Right forelimb (tissue), 1 donor: ENCODE measurements at places on chromosomes 7 and 10.

DNA sequence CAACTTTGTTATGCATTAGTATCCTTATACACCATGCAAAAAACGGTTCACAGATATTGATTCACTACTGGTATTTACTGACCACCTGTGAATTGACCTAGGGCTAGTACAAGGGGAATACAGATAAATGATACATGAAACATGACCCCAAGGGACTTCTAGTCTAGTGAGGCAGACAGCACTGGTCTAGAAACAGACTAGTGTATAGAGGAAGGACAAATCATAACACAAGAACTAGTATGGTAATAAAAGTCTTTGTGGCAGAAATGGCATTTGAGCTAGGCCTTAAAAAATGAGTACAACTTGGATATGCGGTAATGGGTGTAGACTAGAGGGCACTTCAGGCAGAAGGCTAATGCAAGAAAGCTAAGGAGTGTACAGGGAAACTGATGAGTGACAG is 86.6 kb downstream of the SLC25A13 start:
- DNase-seq = no peak

GRCh38 chr7:45252248-45252647 is 94.7 kb downstream of the RAMP3 start:
- DNase-seq = no peak

DNA sequence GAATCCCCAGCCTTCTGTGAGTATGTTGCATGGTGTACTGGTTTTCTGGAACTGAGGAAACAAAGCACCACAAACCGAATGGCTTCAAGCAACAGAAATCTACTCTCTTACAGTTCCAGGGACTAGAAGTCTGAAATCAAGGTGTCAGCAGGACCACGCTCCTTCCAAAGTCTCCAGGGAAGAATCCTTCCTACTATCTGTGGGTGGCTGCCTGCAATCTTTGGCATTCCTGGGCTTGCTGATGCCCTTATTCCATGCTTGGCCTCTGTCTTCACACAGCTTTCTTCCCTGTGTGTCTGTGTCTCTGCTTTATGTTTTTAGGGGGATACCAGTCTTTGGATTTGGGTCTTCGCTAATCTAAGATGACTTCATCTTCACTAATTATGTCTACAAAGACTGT is 81.3 kb downstream of the LMBR1 start:
- no peak for DNase-seq

DNA sequence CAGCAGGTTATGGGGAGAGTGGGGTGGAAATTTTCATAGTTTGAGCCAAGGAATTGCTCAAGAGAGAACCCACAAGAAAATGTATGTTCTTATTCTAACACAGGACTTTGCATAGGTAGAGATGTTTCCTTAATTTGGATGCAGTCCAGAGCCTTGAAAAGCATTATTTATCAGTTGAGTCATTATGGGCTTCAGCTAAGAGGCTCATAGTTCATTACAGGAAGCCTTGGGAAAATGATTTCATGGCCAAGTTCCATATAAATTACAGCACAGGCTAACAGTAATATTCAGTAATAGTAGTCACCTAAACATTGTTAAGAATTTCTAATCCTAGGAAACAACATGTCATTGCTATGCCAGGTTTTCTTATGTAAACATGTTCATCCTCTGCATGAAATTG is 131.1 kb upstream of the PTPRZ1 start:
- DNase-seq = no peak

GRCh38 chr10:119100434-119101238 is 3.3 kb upstream of the DENND10 start:
- no peak for DNase-seq

DNA sequence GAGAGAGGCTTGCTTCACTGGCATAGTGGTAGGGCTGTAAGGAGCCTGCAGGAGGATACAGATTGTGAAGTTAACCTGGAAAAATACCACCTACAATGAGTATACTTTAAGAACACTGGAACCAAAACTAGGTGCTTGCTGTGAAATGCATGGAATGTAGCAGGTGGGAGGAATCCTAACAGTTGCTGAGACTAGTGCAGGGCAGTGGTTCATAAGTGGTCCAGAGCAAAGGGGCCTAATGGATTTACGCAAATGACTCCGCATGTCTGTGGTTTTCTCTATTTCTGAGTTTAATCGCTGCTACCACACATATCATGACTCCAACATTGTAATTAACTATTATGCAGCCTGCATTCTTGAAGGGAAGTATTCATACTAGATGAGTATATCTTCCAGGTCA is 218.4 kb downstream of the CHRM2 start:
- no peak for DNase-seq

DNA sequence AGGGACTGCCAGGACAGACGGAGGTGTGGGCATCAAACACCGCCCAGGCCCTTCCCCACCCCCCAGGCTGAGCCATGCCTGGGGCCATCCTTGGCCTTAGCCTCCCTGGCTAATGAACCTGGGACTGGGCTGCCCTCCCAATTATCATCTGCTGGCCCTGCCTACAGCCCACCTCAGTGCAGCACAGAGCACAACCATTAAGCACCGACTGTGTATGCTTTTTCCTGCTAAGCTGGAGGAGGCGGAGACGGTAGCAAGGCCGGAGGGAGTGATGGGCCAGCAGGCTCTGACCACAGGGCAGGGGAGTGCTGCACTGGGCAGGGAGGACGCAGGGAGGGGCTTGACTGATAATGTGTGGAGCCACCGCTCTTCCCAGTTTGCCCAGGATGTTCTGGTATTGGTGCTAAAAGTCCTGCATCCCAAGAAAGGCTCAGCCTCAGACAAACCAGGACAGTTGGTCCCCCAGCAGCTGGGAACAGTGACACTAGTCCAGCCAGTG is 72.0 kb downstream of the C10orf143 start:
- DNase-seq = peak; percentile 20

DNA sequence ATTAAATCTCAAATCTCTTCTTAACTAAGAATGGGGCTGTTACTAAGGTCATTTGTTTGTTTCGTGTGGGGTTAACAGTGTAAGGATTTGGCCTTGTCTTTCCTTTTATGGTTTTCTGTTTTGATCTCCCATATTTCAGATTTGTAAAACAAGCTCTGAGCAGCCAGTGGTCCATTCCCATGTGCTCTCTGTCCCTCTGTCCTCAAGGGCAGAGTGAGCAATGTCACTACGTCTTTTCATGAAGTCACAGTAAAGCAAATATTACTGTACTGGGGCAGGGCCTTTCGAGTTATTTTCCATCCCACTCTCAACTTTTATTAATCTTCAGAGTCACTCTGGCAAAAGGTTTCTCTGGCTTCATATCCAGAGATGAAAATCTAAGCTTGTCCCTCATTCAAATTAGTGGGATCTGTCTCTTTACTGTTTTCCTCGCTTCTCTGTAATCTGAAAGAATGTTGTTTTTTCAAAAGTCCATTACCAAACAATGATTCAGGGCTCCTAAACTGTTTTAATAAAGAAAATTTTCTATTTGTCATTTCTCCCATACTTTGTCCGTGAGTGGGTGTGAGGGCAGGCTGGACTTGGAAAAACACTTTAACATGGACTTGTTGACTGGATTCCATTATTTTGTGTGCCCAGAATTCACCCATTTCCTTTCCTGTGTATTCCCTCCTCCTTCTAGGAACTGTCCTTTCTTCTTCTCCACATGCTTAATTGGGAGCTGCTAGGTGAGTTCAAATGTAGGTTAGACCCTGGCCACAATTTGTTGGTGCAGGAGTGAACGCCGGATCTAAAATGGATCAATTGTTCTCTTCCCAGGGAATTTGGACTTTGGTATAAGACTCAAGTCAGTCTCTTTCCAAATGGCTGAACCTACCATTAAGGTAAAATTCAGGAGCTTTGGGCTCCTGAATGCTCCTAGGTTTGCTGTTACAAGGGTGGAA is 42.1 kb upstream of the NAMPT start:
- DNase-seq = no peak

- DNase-seq = no peak
These were observed 59.3 kb upstream of the PLXDC2 start for GRCh38 chr10:19756919-19757318.
